ENCODE measurements at places on chromosomes 4 and X.

DNA sequence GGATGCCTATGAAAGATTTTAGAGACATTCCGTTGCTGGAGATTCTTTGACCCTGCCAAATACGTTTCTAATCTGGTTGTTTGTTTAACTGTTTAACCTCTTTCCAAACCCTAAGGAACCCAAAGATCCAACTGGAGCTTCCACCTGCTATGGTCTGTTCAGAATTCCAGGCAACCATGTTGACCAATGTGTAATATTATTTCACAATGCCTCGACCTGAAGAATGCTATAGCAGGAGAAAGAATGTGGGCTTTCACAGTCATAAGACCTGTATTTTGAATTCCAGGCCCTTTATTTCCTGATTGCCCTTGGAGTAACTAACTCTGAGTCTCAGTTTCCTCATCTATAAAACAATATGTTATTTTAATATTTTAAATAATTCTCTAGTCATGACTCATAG lies 90.8 kb downstream of the COL25A1 start:
- DNase-seq = no peak

GRCh38 chr4:16329125-16329796 lies 103.0 kb upstream of the TAPT1 start:
- no peak for DNase-seq

DNA sequence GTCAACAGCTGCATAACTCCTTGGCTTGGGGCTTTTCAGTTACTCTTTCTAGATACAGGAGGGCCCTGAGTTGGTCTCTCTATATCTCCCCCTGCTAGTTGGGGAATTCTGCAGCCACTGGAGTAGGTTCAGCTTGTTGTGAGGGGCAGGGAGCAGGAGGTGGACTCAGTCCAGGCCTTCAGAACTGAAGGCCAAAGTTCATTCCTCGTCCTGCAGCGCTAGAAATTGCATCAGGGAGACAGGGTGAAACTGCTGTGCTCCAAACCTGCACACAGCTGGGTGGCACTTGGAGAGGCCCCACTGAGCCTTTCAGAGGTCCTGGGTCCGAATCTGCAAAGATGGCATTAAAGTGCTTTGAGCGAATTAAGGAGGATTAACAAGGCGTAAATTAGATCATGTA lies 24.9 kb upstream of the TRIM60 start:
- DNase-seq = no peak

DNA sequence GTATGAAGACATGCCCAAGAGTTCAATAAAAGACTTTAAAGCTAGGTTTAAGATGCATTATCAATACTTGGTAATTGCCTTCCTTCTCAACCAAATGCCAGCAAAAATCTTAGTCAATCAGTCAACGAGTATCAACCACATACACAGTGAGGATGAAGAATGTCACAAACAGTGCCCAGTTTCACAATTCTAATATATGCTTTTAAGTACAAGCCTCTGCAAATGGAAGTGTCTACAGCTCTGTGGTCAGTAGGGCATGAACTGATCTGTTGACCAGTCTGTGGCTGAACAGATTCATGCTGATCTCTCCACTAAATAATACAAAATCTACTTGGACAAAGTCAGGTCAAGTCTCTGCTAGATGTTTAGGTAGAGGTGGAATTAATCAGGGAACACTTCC lies 27.9 kb downstream of the PPARGC1A start:
- DNase-seq = no peak

- no peak for DNase-seq
Measured at GRCh38 chr4:53821179-53821851, 230.0 kb upstream of the LNX1 start.

DNA sequence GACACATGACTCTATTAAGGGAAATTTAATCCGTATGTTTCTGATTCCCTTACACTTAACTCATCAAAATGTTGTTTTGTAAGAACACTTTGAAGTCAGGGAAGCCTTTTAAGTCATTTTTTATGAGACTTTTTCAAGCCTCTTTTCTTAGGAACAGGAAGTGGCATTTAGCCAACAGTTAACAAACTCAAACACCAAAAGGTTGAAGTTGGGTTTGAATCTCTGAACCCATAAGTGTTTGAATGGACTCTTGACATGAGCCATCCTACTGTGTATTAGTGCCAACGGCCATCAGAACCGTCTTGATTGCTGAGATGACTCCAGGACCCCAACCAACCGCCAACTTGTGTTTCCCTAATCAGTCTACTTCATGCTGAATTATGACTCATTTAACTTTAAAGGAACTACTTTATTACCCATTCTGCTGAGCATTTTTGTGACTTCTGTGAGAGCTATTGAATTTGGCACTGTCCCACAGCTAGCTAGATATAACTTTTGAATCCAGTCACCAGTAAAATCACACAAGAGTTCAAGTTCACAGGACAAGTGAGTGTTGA lies 209.1 kb upstream of the FAT1 start:
- no peak for DNase-seq

DNA sequence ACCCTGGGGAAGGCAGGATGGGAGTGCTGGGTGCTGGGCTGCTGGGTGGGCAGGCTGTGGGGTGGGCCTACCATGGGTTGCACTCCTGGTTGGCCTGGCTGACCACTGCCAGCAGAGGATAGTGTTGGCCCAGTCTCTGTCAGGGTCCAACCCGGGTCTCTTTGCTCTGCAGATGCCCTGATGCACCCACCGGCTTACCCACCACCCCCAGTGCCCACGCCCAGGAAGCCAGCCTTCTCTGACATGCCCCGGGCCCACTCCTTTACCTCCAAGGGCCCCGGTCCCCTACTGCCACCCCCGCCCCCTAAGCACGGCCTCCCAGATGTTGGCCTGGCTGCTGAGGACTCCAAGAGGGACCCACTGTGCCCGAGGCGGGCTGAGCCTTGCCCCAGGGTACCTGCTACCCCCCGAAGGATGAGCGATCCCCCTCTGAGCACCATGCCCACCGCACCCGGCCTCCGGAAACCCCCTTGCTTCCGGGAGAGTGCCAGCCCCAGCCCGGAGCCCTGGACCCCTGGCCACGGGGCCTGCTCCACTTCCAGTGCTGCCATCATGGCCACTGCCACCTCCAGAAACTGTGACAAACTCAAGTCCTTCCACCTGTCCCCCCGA lies 14.2 kb upstream of the ADD1 start:
- no peak for DNase-seq

GRCh38 chrX:15816438-15816809 lies 26.1 kb downstream of the ZRSR2 start:
- no peak for DNase-seq

- DNase-seq = no peak
Measured at GRCh38 chrX:56068274-56068758, 163.8 kb upstream of the KLF8 start.

- no peak for DNase-seq
Measured at GRCh38 chrX:13816643-13817627, at the start of gene GPM6B. TSS of gene GPM6B (minus strand) at chrX:13817093. CDS start at chrX:13816904, 189 bp downstream.
